Posterior vena cava (tissue), 2 donors: ENCODE measurements at places on chromosomes 7 and 10. TPM values are rescaled to one million over a fixed set of nuclear protein-coding genes. Genes with fewer than 3 reads are reported as not detected.

- no peak for DNase-seq
Measured at GRCh38 chr7:82631998-82632397, 188.4 kb upstream of the CACNA2D1 start.

- DNase-seq = no peak
Measured at GRCh38 chr10:48600645-48601505, 4.0 kb downstream of the ARHGAP22 start.

The BHLHA15 gene
- total RNA-seq = not detected

The ATOH7 gene
- total RNA-seq = not detected

- DNase-seq = no peak
Measured at GRCh38 chr10:131944412-131944811, 37.3 kb downstream of the BNIP3 start.

DNA sequence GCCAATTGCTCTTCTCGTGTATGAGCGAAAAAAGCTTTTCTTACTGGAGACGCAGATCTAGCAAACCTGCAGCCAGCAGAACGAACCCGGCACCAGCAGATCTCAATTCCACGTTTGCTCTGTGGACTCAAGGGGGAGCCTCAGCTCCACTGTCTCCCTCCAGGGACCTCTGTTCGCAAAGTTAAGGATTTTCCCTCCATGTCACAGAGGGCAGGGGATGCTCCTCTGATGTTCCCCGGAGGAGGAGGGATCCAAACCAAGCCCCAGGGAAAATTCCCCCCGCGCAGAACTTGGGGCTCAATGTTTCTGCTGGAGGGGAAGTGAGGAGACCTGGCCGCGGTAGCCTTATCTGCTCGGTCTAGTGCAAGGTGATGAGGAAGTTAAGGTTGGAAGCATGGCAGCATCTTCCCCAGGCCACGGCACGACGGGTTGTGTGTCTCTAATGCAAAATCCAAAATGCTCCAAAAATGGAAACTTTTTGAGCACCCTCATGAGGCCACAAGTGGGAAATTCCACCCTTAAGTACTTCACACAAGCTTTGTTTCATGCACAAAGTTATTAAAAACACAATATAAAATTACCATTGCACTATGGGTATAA, 9.0 kb downstream of the IQCE start:
- peak; percentile 81 for DNase-seq

- no peak for DNase-seq
Measured at GRCh38 chr7:139494835-139495579, 11.5 kb upstream of the KLRG2 start.

GRCh38 chr7:102230593-102230992, 56.1 kb upstream of the SH2B2 start:
- DNase-seq = no peak

The FFAR4 gene
- 0.14 TPM for total RNA-seq
